Posterior cingulate gyrus (tissue), 11 donors: ENCODE measurements at places on chromosomes 5 and 9.

GRCh38 chr5:42701351-42702059, 55.1 kb upstream of the CCDC152 start:
- DNase-seq: no peak

DNA sequence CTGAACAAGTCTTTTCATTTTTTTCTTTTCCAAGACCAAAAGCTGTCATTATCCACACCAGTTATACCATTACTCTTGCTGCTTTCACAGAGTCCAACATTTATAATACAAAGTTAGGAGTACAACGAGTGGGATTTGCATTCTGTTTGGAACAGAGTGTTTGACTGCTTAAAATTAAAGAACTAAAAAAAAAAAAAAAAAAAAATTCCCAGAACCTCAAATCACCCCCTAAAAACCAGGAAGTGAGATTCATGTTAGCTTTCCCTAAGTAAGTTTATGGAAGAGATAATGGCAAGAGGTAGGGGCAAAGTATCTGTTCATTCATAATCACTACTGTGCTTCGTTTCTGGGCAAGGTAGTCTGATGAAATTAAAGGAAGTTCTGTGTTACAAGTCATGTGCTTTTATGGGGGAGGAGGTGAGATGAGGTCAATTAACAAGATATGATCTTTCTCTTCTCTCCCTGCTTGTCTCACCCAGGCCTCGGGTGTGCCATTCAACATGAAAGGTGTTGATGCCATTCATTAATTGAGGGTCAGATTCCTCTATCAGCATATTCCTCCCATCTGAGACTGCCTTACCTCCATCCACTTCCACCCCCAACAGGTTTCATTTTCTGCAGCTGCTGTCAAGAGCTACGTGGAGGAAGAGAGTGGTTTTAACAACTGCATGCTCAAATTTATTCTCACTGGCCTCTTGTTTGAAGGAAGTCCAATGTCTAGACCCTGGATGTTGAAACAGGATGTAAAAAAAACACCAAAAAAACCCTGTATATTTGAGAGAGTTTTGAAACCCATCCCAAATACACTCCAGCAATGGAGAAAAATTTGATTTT, 58.1 kb downstream of the MARCHF3 start:
- DNase-seq: no peak

- DNase-seq: no peak
Measured at GRCh38 chr5:1268666-1269065, 26.2 kb downstream of the TERT start.

GRCh38 chr9:134525841-134526583, 115.6 kb upstream of the COL5A1 start:
- DNase-seq: no peak

DNA sequence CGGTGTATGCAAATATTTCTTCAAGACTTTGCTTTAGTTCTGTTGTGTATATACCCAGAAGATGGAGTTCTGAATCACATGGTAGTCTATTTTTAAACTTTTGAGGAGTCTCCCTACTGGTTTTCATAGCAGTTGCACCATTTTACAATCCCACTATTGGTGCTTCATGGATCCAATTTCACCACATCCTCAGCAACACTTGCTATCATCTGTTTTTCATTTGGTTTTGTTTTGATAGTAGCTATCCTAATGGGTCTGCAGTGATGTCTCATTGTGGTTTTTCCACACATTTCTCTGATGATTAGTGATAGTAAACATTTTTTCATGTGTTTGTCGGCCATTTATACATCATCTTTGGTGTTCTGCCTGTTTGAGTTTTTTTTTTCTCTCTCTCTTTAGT, 1339.3 kb downstream of the EFNA5 start:
- DNase-seq: no peak

DNA sequence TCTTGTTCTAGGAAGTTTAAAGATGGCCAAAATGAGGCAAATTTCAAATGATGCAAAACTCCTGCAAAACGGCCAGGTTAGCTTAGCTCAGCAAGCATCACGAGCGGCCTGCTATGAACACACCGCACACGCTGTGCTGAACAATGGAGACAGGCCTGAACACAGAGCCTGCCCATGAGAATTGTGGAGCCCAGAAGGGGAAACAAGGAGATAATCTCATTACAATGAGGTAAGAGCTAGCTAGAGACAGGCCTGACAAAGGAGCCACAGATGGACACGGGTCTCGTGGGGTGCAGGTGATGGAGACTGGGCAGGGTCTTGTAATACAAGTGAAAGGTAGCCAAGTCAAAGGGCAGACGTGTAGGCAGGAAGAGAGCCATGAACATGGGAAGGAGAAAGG, 50.2 kb downstream of the PSMB7 start:
- no peak for DNase-seq

DNA sequence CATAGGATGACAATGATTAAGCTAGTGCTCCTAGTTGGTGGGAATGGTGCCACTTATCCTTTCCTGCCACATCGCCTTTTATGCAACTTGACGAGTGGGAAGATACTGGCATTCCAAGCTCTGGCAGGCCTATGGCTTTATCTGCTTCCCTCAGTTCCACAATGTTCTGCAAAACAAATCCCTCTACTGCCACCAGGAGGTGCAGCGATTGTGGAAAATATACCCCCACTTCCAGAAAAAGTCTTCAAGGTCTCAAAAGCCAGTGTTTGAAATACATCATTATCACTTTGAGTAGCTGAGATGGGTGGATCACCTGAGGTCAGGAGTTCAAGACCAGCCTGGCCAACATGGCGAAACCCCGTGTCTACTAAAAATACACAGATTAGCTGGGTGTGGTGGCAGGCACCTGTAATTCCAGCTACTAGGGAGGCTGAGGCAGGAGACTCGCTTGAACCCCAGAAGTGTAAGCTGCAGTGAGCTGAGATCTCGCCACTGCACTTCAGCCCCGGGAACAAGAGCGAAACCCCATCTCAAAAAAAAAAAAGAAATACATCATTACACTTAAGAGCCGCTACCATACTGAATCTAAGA, 3.4 kb downstream of the CLINT1 start:
- peak; percentile 28 for DNase-seq

DNA sequence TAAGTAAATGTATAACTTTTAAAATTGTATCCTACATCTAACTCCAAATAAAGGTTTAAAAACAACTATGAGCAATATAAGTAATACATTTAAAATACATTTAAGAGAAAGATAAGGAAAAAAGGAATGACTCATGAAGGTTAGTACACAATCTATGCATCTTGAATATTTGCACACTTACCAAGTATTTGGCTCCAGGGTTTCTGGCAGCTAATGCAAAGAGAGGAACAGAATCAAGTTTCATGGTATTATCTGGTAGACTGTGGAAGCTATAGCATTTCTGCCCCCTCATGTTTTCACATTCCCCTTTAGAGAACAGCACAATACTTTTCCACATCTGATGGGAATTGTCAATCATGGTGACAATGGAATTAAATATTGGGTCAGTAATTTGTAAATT, 132.1 kb downstream of the COX7C start:
- no peak for DNase-seq

GRCh38 chr5:2833556-2833955, 82.1 kb upstream of the IRX2 start:
- DNase-seq: no peak

DNA sequence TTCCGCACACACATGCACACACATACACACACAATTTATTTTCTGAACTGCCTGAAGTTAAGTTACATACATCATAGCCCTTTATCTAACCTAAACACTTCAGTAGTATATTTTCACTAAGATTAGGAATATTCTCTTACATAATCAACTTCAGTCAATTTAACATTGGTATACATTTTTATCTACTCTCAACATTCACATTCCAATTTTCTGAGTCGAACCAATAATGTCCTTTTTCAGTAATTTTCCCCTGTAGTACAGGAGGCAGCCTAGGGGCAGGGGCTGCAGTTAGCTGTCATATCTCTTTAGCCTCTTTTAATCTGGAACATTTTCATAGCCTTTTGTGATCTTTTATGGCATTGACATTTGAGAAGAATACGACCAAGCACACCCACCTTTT, 150.1 kb downstream of the DAB2IP start:
- DNase-seq: no peak

- no peak for DNase-seq
Measured at GRCh38 chr9:121358751-121359150, 11.3 kb downstream of the STOM start.

DNA sequence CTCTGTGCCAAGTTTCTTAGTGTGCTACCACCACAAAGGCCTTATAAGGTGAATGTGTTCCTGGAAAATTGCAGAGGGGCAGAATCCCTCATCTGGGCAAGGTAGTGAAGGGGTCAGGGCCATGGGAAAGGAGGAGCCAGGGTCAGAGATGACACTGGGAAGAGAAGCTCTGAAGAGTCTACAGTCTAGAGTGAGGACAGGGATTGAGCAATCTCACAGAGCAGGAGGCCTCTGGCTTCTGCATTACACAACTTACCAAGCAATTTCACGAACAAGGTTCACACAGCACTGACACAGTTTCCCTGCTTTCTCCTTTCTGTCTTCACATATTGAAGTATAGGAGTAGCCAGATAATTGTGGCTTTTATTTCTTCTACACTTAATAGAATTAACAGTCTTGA, 24.5 kb upstream of the IDNK start:
- no peak for DNase-seq

DNA sequence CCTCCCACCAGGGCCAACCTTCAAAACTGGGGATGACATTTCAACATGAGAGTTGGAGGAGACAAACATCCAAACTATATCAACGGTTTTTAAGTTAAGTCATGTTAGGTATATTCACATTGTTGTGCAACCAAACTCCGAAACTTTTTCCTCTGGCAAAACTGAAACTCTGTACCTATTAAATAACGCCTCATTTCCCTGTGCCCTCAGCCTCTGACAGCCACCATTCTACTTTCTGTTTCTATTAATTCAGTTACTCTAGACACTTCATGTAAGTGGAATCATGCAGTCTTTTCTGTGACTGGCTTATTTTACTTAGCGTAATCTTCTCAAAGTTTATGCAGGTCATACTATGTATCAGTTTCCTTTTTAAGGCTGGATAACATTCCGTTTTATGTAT, 85.0 kb downstream of the CWC27 start:
- no peak for DNase-seq

DNA sequence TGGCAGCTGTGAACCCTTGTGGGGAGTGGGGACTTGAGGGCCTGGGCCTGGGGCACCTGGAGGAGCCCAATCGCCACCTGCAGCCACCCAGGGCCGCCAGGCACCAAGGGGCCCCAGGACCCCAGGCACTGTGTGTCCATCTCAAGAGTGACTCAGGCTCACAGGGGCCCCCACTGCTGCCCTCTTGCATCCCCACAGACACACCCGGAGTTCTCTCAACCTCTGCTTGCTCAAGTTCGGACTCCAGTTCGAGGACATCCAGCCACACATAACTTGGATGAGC, 51.9 kb downstream of the MRPL36 start:
- peak; percentile 31 for DNase-seq

GRCh38 chr9:113503613-113504211, 40.2 kb downstream of the RGS3 start:
- DNase-seq: no peak

DNA sequence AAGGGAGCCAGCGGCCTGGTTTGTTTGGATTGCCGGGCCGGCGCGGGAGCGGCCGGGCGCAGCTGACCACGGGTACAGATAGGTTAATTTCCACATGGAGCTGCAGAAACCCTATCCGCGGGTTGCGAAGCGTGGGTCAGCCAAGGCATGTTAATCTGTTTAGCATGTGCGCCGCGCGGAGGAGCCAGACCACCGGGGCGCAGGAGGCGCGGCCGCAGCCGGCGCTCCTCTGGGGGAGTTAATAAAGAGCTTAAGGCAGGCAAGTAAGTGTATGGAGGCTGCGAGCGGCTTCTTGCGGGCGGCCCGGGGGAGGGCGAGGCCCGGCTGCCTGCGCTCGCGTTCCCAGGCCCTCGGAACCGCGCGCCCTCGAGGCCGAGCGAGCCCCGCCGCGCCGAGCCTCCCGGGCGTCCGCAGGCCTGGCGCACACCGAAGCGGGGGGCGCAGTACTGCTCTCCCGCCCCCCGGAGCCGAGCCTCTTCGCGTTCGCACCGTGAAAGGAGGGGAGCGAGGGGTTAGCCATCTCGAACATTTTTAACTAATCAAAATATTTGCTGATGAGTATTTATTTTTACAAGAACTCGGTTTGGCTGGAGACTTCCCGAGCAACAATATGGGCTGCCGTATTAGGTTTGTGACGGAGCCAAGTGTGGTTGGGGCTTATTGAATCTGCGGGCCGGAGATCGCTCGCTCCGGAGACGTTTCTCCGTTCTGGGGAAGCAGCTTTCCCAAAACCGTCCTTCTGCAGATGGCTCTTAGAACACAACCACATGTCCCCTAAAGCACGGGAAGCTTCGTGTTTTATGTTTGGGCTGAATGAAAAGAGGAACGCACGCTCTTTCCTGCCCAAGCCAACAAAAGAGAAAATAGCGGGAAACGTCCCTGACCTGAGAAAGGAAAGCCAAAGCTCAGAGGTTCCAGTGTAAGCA, 28.8 kb downstream of the FOXD1 start:
- no peak for DNase-seq

DNA sequence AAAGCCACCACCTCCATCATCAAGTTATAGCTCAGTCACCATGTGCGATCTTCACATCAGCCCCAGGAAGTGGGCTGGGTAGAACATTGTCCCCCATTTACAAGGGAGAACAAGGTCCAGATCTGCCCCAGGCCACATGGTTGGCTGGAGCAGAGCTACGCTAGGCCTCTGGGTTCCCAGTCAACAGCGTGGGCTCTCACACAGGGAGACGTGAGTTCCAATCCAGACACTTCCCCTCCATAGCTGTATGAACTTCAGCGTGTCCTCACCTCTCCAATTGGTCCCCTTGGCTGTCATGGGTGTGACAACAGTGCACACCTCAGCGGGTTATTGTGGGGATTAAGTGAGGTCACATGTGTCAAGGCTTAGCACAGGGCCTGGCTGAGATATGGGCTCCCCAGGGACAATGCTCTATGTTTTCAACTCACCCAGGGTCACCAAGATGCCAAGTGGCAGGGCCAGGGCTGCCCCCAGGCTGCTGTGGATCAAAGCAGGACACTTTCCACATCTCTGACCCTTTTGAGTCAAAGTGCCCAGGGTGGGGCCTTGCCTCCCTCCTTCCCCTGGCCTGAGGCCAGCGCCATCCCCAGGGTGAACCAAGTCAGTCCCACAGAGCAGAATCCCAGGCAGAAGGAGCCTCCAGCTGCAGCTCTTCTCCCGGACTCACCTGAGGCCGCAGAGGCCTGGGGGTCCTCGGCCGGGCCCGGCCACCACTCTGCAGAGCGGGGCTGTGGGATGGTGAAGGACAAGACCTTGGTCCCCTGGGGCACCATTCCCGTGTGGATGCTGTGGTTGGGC, 19.8 kb downstream of the AKNA start:
- no peak for DNase-seq

- DNase-seq: no peak
Measured at GRCh38 chr5:128341056-128341455, 197.0 kb downstream of the FBN2 start.

DNA sequence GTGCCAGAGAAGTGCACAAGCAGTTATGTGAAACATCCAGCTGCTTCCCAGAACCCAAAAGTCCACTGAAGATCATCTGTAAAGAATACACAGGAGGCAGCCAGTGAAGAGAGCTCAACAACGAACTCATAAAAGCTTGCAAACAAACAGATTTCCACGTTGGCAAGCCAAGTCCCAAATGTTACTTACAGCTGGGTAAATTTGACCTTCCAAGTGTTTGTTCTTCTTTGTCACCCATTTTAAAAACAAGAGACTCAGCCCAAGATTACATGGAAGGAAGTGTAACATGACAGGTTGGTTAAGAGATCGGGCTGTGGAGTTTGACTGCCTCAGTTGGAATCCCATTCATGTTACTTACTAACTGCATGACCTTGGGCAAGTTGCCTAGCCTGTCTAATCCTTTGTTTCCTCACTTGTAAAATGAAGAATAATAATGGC, 174.9 kb upstream of the PAPPA start:
- no peak for DNase-seq

GRCh38 chr9:2787065-2787464, 56.8 kb downstream of the PUM3 start:
- DNase-seq: no peak

- no peak for DNase-seq
Measured at GRCh38 chr5:67115246-67115645, 81.4 kb downstream of the CD180 start.
